Fibroblast of the aortic adventitia (primary cell): ENCODE measurements at places on chromosomes 12 and 14. TPM values are rescaled to one million over a fixed set of nuclear protein-coding genes. Genes with fewer than 3 reads are reported as not detected.

GRCh38 chr14:97268097-97268496 lies 470.9 kb downstream of the VRK1 start:
- DNase-seq, result no peak

Gene DNAJC22
- 1.6 and 2.5 TPM in 2 replicates for total RNA-seq

DNA sequence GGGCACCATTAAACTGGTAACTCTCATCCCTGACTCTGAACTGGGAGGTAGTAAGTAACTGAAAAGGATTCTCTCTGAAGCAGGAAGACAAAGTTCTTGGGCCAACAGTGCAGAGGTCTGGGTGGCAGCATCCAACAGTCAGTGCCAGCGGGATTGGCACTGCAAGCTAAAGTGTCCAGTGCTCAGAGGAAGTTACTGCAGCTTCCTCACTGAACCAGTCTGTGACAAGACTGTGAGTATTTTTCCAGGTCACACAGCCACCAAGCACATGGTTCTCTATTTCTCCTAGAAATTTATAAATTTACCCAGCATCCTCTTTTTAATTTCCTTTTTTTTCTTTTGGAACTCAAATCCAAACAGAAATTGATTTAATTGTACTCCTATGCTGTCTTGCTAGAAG lies 81.6 kb upstream of the FAR2 start:
- no peak for DNase-seq

Gene TAS2R9
- total RNA-seq, result 0.09 TPM in 1 of 2 replicates, not detected in the other

- DNase-seq, result peak; percentile 51
Observed at GRCh38 chr12:2583091-2583497, 211.7 kb upstream of the FKBP4 start.

GRCh38 chr14:37019488-37019887 lies 152.9 kb downstream of the SLC25A21 start:
- no peak for DNase-seq

DNA sequence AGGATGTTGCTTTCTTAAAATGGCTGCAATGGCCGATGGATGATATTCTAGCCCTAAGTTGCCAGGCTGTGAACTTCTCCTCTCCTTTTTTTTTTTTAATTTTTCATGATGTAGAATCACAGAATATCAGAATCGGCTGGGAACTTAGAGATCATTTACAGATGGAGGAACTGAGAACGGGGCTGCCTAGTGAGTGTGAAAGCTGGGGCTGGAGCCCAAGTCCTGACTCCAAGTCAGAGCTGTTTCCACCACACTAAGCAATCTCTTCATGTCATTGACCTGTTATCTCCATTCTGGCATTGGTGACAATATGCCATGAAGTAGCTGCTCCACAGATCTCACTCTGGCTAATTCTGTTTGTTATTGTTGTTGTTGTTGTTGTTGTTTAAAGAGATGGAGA lies 121.7 kb downstream of the SLC38A1 start:
- no peak for DNase-seq

DNA sequence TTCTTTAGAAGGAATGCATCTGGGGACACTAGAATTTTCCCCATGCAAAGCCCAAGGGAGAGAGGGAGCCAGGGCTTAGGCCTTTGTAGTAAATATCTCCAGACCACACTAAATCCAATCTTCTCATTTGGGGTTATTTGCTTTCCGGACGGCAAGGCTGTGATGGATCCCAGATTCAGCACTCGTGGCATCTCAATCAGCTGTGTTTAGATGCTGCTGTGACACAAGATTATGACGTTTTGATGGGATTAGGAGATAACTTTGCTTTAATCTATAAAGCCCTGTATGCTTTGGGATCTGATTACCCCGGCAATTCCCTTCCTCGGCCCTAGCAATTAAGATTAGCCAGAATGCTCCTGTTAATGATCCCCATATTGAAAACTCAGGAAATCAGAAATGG lies 686.7 kb upstream of the TBX3 start:
- no peak for DNase-seq

DNA sequence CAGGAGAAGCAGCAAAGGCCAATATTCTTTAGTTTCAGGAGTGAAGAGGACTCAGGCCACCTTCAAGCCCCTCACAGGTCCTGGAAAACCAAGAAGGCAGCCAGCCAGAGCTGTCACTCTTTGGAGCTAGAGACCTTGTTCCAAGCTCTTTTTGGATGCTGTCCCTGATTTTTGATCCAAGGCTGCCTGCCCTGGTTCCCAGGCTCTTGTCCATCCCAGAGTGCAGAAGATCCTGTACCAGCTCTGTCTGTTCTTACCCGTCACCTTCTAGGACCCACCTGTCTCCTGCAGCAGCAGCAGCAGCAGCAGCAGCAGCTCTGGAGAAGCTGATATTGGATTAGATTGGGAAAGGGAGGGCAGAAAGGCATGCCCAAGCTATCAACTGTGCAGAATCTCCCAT lies 157.1 kb upstream of the NEDD1 start:
- no peak for DNase-seq

DNA sequence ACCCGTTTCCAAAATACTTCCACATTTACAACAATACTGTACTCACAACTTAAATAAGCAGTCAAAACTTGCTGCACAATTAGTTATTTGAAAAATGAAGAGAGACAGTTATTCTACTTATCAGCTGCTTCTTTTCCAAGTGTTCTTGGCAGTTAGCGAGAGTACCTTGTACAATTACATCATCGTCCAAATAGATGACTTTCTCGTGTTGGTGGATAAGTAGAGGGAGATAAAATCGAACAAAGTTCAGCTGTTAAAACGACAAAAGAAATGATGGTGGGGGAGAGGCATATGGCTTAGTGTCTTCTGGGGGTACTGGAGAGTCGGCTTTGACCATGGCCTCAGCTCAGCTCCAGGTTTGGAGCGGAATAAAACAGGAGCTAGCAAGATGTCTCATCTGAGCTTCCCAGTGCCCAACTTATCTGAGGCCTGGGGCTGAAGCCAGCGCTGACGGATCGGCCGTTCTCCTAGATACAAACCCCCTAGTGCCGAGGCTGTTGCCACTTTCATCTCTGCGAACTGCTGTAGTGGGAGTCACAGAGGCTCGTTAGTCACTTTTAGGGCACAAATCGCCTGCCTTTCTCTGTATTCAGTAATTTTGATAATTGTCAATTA lies 31.7 kb downstream of the TDG start:
- peak; percentile 67 for DNase-seq

GRCh38 chr12:3536096-3536875 lies 45.3 kb downstream of the PRMT8 start:
- DNase-seq, result no peak
